ENCODE measurements at places on chromosomes 1 and 21. TPM values are rescaled to one million over a fixed set of nuclear protein-coding genes. Genes with fewer than 3 reads are reported as not detected.

ORC1 gene
- 0.96 TPM for total RNA-seq

IKBKE gene
- 5.9 TPM for total RNA-seq

NT5C1A gene
- 0.57 TPM for total RNA-seq

PLA2G2D gene
- not detected for total RNA-seq

Measured in aorta (tissue), 5 donors.